ENCODE measurements at places on chromosomes 11 and 22.

- DNase-seq: no peak
Observed at GRCh38 chr22:46651316-46651715, 31.1 kb downstream of the GRAMD4 start.

DNA sequence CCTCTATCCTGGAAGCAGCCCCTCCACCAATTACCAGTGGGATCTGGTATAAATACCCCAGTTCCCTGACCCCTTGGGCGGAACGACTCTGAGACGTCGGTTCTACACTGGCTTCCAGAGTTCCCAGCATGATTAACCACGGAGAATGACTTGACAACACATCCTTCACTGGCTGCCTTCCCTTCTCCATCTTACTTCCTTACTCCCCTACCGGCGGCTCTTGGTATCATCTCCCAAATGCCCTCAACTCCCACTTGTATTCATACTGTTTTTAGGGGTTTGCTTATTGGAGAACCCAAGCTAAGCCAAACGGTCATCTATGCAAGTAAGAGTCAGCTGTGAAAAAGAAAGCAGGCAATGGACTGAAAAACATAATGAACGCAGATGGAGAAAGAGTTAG lies 56.1 kb downstream of the APOL3 start:
- DNase-seq: peak; percentile 45

- DNase-seq: no peak
Observed at GRCh38 chr11:62418136-62418535, 697 bp upstream of the SCGB1A1 start.

DNA sequence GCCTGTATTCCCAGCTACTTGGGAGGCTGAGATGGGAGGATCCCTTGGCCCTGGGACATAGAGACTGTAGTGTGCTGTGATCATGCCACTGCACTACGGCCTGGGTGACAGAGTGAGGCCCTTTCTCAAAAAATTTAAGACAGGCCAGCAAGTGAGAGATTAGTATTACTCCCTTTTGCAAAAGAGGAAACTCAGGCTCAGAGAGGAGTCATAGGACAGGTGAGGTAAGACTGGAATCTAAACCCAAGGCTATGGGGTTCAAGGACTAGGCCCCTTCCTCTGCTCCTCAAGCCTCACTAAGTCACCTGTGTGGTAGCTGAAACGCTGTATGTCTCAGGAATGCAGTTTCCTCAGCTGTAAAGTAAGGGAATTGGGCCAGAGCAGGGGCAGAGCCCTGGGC lies 1.6 kb upstream of the P2RY2 start:
- no peak for DNase-seq

GRCh38 chr11:45578316-45578715 lies 87.1 kb downstream of the CHST1 start:
- DNase-seq: no peak

DNA sequence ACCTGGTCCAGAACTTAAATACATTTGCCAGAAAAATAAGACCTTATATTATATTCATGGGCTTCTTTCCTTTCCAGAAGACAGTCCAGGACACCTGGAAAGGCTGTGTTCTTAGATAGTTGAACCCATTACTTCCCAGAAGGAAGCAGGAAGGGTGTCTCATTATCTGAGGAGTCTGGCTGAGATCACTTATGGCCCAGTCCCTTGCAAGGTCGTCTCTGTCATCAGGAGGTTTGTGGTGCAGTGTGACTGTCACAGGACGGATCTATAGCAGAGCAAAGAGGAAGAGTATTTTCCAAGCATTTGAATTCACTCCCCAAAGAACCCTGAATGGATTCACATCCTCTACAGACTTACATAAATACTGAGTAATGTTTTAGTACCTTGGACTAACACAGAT lies 270.7 kb upstream of the MTNR1B start:
- DNase-seq: no peak

DNA sequence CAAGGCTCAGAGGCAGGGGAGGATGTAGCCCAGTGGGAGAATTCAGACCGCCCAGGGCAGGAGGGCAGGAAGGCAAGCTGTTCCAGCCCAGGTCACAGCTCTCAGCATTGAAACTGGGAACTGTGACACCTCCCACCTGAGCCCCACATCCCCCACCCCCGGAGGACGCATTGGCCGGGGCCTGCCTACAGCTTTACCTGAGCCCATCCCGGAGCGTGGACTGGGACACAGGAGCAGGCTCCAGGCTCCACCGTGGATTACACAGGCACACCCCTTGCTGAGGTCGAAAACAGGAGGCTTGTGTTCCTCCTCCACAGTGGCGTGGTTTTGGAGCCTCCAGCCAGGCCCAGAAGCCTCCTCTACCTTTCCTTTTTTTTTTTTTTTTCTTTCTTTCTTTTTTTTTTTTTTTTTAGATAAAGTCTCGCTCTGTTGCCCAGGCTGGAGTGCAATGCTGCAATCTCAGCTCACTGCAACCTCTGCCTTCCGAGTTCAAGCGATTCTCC lies 9.1 kb upstream of the PGA3 start:
- DNase-seq: peak; percentile 24

DNA sequence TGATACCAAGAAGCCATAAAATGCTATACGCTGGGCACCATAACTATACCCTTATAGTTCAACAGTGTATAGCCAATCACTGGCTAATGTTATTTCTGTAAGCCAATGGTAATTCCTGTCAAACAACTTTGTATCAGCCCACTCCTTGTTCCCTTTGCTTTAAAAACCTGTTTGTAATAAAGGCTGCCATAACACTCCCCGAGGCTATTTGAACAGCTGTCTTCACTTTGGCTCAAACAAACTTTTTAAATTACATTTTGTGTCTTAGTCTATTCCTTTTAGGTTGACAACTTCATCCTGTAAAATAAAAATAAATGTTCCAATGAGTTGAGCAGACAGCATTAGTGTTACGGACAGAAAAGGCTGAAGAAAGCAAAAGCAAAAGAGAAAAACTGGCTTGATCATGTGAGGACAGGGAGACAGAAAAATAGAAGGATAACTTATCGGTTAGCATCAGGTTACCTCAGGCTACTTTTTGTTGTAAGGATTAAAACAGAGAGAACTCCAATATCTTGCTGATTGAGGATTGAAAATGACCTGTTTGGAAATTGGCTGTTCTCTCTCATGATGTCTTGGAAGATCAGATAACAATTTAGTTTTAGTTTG lies 95.0 kb downstream of the AASDHPPT start:
- no peak for DNase-seq

DNA sequence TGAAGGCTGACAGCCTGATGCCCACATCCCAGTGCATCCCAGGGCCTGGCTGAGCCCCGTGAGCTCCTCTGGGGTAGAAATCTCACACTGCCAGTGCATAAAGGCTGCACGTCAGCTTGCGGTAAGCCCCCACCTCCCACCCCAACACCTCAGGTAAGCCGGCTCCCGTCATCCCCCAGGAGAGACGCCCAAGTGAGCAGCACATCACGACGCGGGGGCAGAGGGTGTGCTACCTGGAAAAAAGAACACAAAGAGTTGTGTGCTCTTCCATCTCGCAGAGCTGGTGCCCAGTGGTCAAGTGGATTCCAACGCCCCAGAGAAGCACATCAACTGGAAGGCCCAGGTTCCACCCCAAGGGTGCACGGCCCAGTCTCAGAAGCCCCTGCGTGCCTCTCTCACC lies 50.0 kb downstream of the IGSF9B start:
- no peak for DNase-seq

All from WTC11 (cell line).